ENCODE measurements at places on chromosomes 1 and 21.

DNA sequence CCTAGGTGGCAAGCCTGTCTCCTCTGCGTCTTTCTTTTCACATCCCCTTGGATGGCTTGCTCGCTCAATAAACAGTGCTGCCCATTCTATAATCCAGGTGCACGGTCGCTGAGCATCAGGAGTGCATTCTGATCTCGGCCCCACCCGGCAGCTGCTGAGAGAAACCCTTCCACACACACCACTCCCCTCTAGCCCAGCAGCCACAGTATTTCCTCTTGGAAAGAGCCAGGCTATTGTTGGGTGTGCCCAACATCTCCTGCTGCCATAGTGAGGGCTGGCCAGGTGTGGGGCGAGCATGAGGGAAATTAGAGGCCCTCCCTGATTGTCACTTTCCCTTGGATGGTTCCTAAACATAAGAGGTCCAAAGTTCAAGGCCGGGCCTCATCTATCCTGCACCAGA lies 24.7 kb downstream of the GPA33 start:
- DNase-seq, result no peak

DNA sequence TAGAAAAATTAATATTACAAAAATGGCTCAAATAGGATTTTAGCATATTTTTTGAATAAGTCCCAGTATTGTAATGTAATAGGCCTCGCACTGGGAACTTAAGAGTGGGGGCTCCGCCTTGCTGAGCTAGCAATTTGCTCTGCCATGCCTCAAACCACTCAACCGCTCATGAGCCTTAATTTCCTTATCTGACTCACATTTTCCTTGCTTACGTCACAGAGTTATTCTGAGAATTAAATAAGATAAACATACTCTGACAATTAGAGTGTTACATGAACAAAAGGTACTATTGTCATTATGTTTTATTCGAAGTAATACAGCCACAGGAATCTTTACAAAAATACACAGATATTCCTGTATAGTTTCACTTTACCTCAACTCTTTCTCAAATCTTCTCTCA lies 108.1 kb downstream of the SLC44A5 start:
- no peak for DNase-seq

- no peak for DNase-seq
These were observed 50.7 kb downstream of the JAK1 start for GRCh38 chr1:64915381-64916274.

DNA sequence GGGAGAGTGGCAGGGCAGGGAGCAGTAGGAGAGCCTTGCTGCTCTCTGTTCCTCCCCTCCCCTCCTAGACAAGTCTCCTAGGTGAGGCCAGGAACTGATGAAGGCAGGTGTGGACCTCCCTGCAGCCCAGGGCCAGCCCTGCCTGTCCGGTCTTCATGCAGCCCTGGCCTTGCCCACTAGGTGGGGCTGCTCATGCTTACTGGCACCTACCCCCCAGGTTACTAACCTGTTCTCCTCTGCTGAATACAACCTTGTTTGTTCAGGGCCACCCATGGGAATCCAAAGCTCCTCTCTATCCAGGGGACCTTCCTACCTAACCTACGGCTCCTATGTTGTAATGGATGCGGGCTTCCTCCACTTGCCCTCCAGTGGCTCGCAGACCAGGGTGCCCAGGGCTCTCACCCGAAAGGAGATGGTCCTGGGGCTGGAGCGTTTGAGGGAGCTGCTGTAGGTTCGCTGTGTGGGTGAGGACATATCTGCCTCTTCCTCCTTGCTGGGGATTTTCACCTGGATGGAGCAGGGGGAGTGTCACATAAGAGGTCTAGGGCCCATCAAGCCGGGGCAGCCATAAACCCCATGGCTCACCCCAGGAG lies 7.9 kb upstream of the TNNT2 start:
- peak; percentile 49 for DNase-seq

GRCh38 chr1:68347415-68347814 lies 102.3 kb downstream of the RPE65 start:
- DNase-seq, result peak; percentile 8

Measured in GM18507 (cell line).